ENCODE measurements at places on chromosomes 13 and 19. TPM values are rescaled to one million over a fixed set of nuclear protein-coding genes. Genes with fewer than 3 reads are reported as not detected.
A peak's percentile ranks its signal among the peaks of the same experiment; 100 is the strongest.

- DNase-seq: no peak
These were observed 26.5 kb downstream of the PDCD5 start for GRCh38 chr19:32607479-32607878.

- no peak for DNase-seq
These were observed 272.8 kb downstream of the OLFM4 start for GRCh38 chr13:53301449-53301848.

GRCh38 chr19:21202865-21203494 lies 61.1 kb downstream of the ZNF431 start:
- DNase-seq: no peak

DNA sequence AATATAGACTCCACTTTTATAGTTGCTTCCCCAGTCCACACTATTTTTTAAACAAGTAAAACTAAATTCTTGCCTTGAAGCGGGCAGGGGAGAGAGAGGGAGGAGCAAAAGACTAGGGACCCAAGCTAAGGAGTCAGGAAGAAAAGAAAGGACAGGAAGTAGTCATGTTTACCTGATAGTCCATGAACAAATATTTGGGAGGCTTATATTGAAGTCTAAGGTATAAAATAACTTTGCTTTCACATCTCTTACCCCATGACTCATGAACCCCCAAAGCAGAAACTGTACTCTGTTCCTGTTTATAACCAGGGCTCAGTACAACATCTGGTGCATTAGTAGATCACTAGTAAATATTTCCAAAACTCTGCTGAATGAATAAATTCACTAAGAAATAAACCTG lies 67.3 kb downstream of the ZAR1L start:
- no peak for DNase-seq

DNA sequence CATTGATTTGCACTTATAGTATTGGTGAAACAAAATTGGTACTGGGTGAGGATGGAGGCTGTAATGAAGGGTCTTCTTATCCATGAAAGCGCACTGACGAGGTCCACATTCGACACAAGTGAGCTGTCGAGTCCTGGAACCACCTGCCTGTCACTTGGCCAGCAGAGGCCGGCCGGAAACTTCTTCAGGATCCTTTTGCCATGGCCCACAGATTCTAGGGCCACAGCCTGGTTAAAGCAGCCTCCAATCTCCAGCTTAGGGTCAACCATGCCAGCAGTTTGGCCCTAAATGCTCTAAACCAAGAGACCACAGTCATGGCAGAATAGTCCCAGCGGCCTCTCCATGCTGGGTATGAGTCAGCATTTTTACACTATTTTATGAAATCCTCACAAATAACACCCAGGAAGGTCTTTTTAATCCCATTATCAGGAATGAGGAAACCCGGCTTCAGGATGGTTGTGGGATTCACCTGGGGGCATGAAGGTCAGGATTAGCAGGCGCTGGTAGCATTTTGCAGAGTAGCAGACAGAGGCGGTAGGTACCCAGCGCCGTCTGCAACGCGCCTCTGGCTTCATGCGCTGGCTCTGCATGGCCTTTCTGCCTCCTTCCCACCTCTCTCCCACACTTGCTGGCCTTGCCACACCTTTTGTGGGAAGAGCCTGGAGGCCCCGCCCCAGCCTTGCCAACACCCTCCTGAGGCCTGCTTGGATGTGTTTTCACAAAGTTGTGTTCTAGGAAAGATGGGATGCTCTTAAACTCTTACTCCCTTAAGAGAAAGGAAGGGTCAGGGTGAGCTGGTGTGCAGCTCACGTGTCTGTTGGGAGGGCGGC lies 15.2 kb downstream of the GAS6 start:
- peak; percentile 42 for DNase-seq

- peak; percentile 75 for DNase-seq
These were observed 202.9 kb downstream of the ATP8A2 start for GRCh38 chr13:25574437-25575411.

DNA sequence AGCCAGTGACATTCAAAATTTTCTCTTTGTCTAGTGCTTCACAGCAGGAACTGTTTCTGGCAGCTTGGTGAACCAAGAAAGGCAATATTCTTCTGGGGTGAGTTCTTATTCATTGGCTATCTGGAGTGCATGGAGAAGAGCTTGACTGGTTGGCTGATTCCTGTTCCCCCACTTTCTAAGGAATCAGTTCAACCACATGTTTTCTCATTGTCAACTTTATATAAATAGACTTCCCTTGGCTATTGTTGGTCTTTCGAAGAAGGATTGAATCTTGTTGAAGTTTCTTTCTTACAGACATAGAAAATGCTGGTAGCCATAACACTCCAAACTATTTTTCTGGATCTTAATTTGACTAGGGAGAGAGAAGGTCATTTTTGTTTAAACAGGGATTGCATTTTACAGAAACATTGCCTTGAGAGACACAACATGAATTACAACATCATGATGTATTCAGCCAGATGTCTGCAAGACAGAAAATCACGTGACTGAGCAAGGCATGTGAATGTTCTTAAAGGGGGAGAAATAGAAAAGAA lies 85.2 kb downstream of the EDNRB start:
- no peak for DNase-seq

- DNase-seq: no peak
These were observed 3.1 kb upstream of the OLFM2 start for GRCh38 chr19:9939301-9939913.

DNA sequence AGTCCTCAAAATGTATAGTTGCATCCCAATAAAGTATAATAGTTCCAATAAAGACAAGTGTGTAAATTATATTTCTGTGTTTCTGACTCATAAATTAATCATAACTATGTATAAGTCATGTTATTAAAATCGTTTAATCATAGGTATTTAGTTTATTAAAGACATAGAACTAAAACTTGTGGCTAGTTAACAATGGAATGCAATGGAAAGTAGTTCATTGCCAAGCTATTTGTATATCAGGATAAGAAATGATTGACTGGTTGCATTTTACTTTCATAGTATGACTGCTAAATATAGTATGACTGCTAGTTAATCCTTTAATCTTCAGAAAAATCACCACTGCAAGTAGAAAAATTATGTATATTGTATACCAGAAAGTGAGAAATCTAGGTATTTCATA lies 16.9 kb downstream of the COG3 start:
- no peak for DNase-seq

GRCh38 chr13:30711837-30712236 lies 23.5 kb upstream of the ALOX5AP start:
- no peak for DNase-seq

DNA sequence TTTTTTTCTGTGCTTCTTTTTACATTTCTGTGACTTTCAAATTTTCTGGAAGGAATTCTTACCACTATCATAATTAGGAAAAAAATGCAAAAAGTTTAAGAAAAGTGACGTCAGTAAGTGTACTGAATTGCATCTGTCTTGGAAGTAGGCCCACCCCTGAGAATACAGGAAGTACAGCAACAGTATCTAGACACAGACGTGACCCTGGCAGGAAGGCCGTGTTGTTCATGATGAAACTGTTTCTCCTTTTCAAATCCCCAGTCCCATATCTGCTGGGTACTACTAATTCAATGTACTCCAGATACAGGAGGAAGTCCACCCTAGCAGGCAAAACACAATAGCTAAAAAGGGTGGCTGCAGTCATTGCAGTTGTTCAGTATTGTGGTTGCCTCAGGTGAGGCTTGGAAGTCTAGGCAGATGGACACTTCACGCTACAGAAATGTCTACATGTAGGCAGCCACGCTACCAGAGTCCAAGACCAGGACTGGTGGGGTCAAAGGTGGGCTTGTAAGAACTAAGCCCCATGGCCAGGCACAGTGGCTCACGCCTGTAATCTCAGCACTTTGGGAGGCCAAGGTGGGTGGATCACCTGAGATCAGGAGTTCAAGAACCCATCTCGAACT lies 49.6 kb upstream of the MED4 start:
- DNase-seq: peak; percentile 67

DNA sequence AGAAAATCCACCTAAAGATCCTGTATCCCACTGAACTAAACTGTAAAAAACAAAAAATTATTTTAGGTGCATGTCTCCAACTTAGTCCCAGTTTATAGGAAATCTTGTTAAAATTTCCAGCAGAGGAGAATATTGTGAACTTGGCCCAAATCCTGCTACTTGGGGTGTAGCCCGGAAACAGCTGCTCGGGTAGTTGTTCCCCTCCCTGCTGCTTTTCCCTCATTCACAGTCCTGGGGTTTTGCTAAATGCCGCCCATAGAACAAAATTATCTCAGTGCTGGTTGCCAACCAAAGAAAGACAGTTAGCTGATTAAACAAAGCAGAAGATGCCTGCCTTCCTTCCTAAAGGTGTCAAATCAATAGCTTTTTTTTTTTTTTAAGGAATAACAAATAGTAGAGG lies 330.5 kb upstream of the KLF12 start:
- no peak for DNase-seq

DNA sequence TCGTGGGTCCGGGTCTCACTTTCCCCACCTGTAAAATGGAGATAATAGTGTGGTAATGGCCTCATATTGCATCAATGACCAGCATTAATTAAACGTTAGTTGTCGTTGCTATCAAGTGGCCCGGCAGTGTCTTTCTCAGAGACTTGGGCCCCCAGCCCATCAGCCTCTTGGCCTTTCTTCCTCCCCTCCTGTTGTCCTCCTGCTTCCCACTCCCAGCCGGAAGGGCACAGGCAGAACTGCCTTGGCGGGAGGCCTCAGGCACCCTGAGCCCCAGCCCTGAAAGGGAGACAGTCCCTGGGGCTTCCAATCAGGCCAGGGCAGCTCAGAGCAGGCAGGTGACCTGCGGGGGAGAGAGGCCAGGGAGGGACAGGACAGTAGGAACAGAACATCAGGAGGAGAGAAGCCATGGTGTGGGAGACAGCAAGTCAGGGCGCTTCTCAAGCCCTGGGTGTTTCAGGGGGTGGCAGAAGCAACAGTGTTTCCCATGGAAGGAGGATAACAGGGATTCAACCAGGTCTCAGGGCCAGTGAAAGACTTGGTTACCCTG lies 4.6 kb downstream of the MARK4 start:
- DNase-seq: no peak

GRCh38 chr19:31595521-31595920 lies 246.3 kb upstream of the TSHZ3 start:
- DNase-seq: no peak

- no peak for DNase-seq
These were observed 20.4 kb downstream of the MBD3L2B start for GRCh38 chr19:7000816-7001215.

DNA sequence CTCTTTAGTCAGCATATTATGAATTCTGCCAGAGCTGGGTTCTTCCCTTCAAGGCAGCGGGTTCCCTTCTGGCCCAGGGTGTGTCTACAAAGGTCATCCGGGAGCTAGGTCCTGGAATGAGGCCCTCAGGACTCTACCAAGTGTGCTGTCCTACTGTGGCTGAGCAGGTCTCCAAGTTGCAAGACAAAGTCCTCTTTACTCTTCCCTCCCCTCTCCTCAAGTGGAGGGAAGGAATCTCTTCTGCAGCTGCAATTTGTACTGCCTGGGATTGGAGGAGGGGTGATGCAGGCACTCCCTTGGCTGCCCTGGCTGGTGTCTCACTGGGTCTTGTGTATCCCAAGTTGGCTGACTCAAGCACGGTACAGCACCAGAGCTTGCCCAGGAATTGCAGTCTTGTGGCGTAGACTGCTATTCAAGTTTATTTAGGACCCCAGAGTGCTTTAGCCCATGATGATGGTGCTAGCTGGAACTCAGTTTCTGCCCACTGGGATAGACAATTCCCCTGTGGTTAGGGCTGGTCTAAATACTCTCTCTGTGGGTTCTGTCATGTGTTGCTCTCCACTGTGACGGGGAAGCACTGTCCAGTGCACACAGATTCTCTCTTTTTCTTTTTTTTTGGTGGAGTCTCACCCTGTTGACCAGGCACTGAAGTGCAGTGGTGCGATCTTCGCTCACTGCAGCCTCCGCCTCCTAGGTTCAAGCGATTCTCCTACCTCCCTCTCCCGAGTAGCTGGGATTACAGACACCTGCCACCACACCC lies 28.5 kb downstream of the RFC3 start:
- DNase-seq: no peak

DNA sequence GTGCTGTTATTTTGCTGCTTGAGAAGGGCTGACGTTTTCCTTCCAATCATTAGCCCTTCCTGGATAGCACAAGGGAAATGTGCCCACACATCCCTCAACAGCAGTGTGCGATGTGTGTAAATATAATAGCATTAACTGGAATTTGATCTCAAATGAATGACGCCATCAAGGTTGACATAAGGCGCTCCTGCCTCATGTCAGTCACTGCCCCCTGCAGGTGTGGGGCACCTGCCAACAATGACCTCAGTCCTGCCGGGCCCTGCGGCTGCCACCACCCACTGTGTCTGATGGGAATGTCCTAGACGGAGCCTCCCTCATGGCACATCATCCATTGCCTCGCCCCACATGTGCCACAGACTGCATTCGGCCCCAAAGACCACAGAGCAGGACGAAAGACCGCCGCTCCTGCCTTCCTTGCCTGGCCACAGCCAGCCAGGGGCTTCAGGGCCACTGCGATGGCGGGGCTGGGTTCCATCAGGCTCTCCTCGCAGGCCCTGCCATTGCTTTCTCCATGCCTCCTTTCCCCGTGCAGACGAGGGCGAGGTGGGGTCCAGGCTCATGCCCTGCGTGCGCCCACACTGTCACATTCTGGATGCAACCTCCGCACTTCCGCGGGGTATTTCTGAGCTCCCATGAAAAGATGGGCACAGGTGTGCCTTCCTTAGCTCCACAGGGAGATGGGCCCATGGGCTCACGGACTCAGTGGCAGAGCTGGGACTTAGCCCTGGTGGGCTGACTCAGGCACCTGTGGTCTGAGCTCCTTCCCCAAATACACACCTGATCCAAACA lies 146.7 kb downstream of the SOX1 start:
- no peak for DNase-seq

DNA sequence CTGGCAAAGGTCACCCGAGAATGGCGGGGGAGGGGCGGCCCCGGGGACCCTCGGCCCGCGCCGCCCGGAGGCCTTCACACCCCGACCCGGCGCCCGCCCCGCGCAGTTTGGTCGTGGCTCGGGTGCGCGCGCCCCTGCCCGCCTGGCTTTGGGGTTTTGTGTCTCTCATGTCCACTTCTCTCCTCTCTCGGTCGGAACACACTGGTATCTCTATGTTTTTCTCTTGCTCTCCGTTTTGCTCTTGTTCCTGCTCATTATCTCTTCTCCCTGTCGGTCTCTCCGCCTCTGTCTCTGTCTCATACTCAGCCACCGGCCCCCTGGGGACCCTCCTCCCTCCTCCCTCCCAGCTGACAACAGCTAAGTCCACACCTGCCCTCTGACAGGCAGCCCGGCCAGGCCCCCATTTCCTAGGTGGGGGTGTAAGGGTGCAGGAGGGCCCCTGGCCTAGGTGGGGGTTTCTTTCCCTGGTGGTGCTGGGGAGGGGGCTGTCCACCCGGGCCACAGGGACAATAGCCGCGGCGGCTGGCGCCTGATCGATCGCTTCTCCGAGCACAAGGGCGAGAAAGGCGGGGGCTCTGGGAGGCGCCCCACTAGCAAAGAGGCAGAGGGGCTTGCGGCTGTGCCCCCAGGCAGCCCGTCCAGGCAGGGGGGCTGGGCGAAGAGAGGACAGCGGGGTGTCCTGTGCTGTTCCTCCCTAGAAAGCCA lies 2.3 kb downstream of the ONECUT3 start:
- no peak for DNase-seq

ZNF441 gene
- total RNA-seq: 2.0 TPM

CACNA1A gene
- 0.28 TPM for total RNA-seq

LRFN3 gene
- 13.1 TPM for total RNA-seq

RASIP1 gene
- total RNA-seq: 22.9 TPM

ZNF616 gene
- 2.4 TPM for total RNA-seq

ZNF560 gene
- not detected for total RNA-seq

CEACAM21 gene
- 1.3 TPM for total RNA-seq

ATP8B3 gene
- 0.51 TPM for total RNA-seq

LMTK3 gene
- 1.6 TPM for total RNA-seq

Data from right atrium auricular region (tissue), 2 donors.